ENCODE measurements at places on chromosomes 7 and 10. TPM values are rescaled to one million over a fixed set of nuclear protein-coding genes. Genes with fewer than 3 reads are reported as not detected.

The MYL7 gene
- total RNA-seq: not detected

GRCh38 chr7:124630395-124630794 is 135.2 kb downstream of the GPR37 start:
- no peak overlapping the region for H3K27ac ChIP-seq
- no peaks in the 10 kb centered on the region for H3K36me3 ChIP-seq
- H3K4me1 ChIP-seq: no peaks in the 10 kb centered on the region
- no peak for DNase-seq

- peak overlapping the region; percentile 4 for H3K27ac ChIP-seq
- no peak overlapping the region for H3K4me3 ChIP-seq
- H3K4me1 ChIP-seq: peaks cover 51% of the 10 kb centered on the region
- no peaks in the 10 kb centered on the region for H3K27me3 ChIP-seq
- no peaks in the 10 kb centered on the region for H3K36me3 ChIP-seq
These were observed 25.2 kb downstream of the SORBS1 start for GRCh38 chr10:95536017-95536416.

The CCL24 gene
- total RNA-seq: not detected

The DDC gene
- 1.2 TPM for total RNA-seq

DNA sequence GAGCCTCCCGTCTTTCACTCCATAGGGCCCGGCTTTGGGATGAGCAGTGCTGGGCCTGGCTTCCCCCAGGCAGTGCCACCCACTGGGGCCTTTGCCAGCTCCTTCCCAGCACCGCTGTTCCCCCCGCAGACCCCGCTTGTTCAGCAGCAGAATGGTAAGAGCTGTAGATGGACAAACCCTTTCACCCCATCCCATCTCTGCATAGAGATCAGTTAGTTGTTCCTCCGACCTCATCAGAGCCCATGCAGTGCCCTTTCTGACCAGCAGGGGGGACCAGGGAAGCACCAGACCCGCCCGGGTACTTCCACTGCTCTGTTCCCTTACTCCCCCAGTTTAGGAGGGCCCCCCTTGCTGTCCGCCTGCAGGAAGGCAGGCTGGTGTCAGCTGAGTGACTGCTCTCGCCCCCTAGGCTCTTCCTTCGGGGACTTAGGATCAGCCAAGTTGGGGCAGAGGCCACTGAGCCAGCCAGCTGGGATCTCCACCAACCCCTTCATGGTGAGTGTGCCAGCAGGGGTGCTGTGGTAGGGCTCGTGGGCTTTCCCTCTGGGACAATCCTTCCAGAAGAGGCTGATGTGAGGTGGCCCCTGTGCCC is 9.8 kb downstream of the SAP25 start:
- no peak overlapping the region for H3K4me3 ChIP-seq
- peak overlapping the region; percentile 28 for H3K27ac ChIP-seq
- H3K4me1 ChIP-seq: no peaks in the 10 kb centered on the region

DNA sequence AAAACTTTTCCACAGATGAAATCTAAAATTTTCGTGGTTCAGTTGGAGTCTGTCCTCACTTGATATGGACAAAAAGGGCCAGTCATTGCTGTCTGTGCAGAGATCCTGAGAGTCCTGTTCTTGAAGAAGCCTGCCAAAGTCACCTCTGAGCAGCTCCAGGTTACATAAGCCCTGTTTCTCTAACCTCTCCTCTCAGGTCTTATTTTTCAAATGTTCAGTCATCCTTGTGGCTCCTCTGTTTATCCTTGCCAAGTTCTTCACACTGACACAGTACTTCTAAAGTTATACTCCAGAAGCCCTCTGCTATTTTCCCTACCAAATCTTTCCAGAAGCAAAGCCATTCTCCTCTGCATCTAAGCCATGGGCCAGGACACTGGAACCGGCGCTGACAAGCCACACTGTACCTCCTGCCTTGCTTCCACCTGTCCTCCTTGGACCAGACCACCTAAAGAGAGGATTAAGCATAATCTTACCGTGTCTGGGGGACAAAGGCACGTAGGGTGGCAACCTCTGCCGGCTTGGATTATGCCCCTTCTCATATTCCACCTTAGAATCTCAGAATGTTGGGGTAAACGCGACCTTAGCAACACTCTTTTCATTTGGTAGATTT is 161.6 kb downstream of the JAZF1 start:
- no peak for DNase-seq
- H3K27me3 ChIP-seq: no peaks in the 10 kb centered on the region
- H3K36me3 ChIP-seq: no peaks in the 10 kb centered on the region
- H3K4me3 ChIP-seq: no peak overlapping the region

DNA sequence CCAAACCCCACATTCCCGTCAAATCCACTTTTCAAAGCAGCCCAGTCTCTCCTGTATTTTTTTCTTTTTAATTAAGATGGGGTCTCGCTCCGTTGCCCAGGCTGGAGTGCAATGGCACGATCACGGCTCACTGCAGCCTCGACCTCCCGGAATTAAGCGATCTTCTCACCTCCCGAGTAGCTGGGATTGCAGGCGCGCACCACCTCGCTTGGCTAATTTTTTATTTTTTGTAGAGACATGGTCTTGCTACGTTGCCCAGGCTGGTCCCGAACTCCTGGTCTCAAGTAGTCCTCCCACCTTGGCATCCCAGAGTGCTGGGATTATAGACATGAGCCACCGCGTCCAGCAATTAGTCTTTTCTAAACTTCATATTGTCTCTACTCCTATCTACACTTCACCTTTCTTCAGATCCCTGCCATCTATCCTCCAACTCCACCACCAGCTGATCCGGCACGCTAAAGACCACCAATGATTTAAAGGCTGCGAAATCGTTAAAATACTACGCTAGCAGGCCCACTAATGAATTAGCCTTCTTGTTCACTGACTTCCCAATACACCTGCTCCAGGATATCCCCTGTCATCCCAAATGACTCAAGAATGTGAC is 525 bp upstream of the CHUK start:
- H3K27ac ChIP-seq: peak overlapping the region; percentile 81
- peaks cover 16% of the 10 kb centered on the region for H3K4me1 ChIP-seq
- DNase-seq: no peak
- no peaks in the 10 kb centered on the region for H3K27me3 ChIP-seq
- peak overlapping the region; percentile 78 for H3K4me3 ChIP-seq
- peaks cover 37% of the 10 kb centered on the region for H3K36me3 ChIP-seq

DNA sequence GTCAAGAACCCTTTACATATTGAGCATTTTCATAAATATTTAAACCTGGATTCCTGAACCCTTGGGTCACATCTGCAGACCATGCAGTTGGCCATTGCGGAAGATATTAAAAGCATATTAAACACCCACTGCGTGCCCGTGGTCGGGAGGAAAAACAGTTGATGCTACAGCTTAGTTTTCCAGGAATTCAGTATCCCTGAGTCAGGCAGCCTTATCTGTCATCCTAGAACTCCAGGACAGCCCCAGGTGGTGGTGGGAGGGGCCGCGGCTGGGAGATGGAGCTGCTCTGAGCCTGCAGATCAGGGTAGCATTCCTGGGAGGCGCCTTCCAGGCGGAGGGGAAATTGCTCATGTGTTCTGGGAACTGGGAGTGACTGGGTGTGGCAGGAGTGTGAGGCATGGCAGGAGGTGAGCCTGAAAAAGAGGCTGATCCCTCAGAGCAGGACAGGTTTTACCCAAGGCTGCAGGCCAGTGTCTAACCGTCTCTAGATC is 222.9 kb upstream of the SH2B2 start:
- H3K4me3 ChIP-seq: no peak overlapping the region
- no peaks in the 10 kb centered on the region for H3K36me3 ChIP-seq
- no peaks in the 10 kb centered on the region for H3K27me3 ChIP-seq
- H3K27ac ChIP-seq: no peak overlapping the region
- DNase-seq: peak; percentile 53

GRCh38 chr10:109957092-109957797 is 33.9 kb upstream of the XPNPEP1 start:
- H3K27me3 ChIP-seq: no peaks in the 10 kb centered on the region
- no peaks in the 10 kb centered on the region for H3K36me3 ChIP-seq
- DNase-seq: no peak
- no peaks in the 10 kb centered on the region for H3K4me1 ChIP-seq
- H3K4me3 ChIP-seq: no peak overlapping the region

The COL17A1 gene
- total RNA-seq: 2.0 TPM

- H3K4me1 ChIP-seq: peaks cover 15% of the 10 kb centered on the region
- H3K27me3 ChIP-seq: no peaks in the 10 kb centered on the region
- peak; percentile 10 for DNase-seq
- no peak overlapping the region for H3K4me3 ChIP-seq
- H3K36me3 ChIP-seq: no peaks in the 10 kb centered on the region
- H3K27ac ChIP-seq: no peak overlapping the region
These were observed 97.9 kb upstream of the IKZF1 start for GRCh38 chr7:50206453-50207250.

- peak overlapping the region; percentile 20 for H3K4me3 ChIP-seq
- peaks cover 13% of the 10 kb centered on the region for H3K36me3 ChIP-seq
- H3K27ac ChIP-seq: peak overlapping the region; percentile 69
- DNase-seq: no peak
- no peaks in the 10 kb centered on the region for H3K27me3 ChIP-seq
- H3K4me1 ChIP-seq: peaks cover 45% of the 10 kb centered on the region
These were observed 35.9 kb upstream of the AP5Z1 start for GRCh38 chr7:4739528-4739992.

DNA sequence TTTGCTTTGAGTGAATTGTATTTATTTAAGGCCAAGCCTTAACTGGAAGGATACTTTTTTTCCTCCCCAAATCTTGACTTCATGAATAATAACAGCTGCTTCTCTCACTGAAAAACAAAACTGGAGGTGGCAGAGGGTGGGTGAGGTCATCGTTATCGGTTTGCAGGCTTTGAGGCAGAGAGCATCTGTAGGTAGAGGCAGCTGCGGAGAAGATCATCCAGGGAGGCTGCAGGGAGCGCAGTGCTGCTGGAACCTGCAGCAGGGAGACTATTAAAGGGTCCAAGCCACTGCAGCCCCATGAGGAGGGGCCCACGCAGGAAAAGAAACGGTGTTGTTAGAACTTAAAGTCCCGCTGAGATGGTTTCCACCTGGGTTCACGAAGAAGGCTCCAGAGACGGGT is 112.1 kb upstream of the SDK1 start:
- no peak overlapping the region for H3K27ac ChIP-seq
- H3K27me3 ChIP-seq: no peaks in the 10 kb centered on the region
- no peaks in the 10 kb centered on the region for H3K36me3 ChIP-seq
- H3K4me3 ChIP-seq: no peak overlapping the region
- H3K4me1 ChIP-seq: no peaks in the 10 kb centered on the region
- no peak for DNase-seq

The PRSS1 gene
- not detected for total RNA-seq

The TMEM270 gene
- total RNA-seq: not detected

GRCh38 chr10:80416479-80417098 is 8.2 kb downstream of the PRXL2A start:
- H3K4me1 ChIP-seq: peaks cover 31% of the 10 kb centered on the region
- H3K27me3 ChIP-seq: no peaks in the 10 kb centered on the region
- no peak overlapping the region for H3K4me3 ChIP-seq
- no peak overlapping the region for H3K27ac ChIP-seq
- H3K36me3 ChIP-seq: no peaks in the 10 kb centered on the region
- no peak for DNase-seq

- peaks cover 21% of the 10 kb centered on the region for H3K36me3 ChIP-seq
- no peaks in the 10 kb centered on the region for H3K27me3 ChIP-seq
- H3K4me1 ChIP-seq: no peaks in the 10 kb centered on the region
- H3K27ac ChIP-seq: no peak overlapping the region
- no peak overlapping the region for H3K4me3 ChIP-seq
These were observed 216.6 kb upstream of the SH2B2 start for GRCh38 chr7:102069931-102070629.

GRCh38 chr10:98097616-98098015 is 36.8 kb upstream of the R3HCC1L start:
- H3K27ac ChIP-seq: no peak overlapping the region
- no peak overlapping the region for H3K4me3 ChIP-seq
- no peaks in the 10 kb centered on the region for H3K27me3 ChIP-seq
- no peaks in the 10 kb centered on the region for H3K36me3 ChIP-seq

- H3K36me3 ChIP-seq: no peaks in the 10 kb centered on the region
- no peak overlapping the region for H3K27ac ChIP-seq
- H3K4me3 ChIP-seq: no peak overlapping the region
These were observed 24.7 kb upstream of the TSPAN13 start for GRCh38 chr7:16728811-16729210.

DNA sequence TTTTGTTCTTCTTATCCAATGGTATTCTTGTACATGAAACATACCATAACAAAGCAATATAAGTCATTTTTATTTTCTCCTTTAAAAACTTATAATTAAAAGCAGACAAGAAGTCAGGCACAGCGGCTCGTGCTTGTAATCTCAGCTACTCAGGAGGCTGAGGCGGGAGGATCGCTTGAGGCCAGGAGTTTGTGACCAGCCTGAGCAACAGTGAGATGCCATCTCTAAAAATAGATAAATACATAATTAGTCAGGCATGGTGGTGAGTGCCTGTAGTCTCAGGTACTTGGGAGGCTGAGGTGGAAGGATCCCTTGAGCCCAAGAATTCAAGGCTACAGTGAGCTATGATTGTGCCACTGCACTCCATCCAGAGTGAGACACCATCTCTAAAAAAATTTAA is 195.1 kb upstream of the FZD1 start:
- H3K4me1 ChIP-seq: no peaks in the 10 kb centered on the region
- no peak overlapping the region for H3K27ac ChIP-seq
- H3K27me3 ChIP-seq: no peaks in the 10 kb centered on the region

DNA sequence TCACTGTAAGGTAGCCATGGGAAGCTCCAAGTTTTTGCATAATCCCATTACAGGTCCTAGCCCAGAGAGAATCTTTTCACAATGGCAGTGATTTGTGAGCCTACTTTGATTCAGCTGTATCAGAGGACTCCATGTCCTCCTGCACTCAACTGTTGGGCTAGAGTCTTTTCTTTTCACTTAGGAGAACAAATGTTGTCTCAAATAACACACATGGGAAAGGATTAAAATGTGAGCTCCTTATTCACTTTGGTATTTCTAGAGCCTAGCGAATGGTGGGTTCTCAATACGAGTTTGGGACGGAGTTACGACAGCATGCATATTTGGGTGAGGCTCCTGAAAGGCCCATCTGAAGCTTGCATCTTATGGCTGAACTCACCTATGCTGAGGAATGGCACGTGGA is 183.5 kb upstream of the STEAP4 start:
- no peaks in the 10 kb centered on the region for H3K4me1 ChIP-seq
- no peak for DNase-seq
- no peak overlapping the region for H3K4me3 ChIP-seq
- H3K27ac ChIP-seq: no peak overlapping the region
- H3K27me3 ChIP-seq: no peaks in the 10 kb centered on the region
- no peaks in the 10 kb centered on the region for H3K36me3 ChIP-seq

The CDHR1 gene
- 0.30 TPM for total RNA-seq

DNA sequence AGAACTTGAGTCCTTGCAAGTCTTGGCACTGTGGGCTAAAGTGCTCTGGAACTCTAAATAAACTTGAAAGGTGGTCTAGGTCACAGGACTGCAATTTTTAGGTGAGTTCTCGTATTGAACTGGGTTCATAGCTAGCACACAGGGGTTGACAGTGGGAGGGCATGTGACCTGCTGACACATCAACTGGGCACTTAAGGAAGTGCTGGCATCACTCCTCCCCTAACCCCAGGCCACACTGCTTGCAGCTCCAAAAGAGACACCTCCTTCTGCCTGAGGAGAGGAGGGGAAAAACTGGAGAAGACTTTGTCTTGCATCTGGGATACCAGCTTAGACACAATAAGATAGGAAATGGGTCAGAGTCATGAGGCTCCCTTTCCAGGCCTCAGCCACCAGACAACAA is 38.0 kb upstream of the AASS start:
- no peaks in the 10 kb centered on the region for H3K4me1 ChIP-seq
- H3K27me3 ChIP-seq: no peaks in the 10 kb centered on the region
- H3K4me3 ChIP-seq: no peak overlapping the region
- no peak overlapping the region for H3K27ac ChIP-seq

The ANXA8L1 gene
- 10.5 TPM for total RNA-seq

- no peak overlapping the region for H3K27ac ChIP-seq
- no peak overlapping the region for H3K4me3 ChIP-seq
- no peak for DNase-seq
- no peaks in the 10 kb centered on the region for H3K4me1 ChIP-seq
These were observed 52.8 kb upstream of the CHST3 start for GRCh38 chr10:71911296-71911953.

The AKR1B1 gene
- 83.9 TPM for total RNA-seq

The CCDC146 gene
- total RNA-seq: 43.0 TPM
